Endodermal cell (in vitro differentiated cells): ENCODE measurements at places on chromosomes 1 and 21.

DNA sequence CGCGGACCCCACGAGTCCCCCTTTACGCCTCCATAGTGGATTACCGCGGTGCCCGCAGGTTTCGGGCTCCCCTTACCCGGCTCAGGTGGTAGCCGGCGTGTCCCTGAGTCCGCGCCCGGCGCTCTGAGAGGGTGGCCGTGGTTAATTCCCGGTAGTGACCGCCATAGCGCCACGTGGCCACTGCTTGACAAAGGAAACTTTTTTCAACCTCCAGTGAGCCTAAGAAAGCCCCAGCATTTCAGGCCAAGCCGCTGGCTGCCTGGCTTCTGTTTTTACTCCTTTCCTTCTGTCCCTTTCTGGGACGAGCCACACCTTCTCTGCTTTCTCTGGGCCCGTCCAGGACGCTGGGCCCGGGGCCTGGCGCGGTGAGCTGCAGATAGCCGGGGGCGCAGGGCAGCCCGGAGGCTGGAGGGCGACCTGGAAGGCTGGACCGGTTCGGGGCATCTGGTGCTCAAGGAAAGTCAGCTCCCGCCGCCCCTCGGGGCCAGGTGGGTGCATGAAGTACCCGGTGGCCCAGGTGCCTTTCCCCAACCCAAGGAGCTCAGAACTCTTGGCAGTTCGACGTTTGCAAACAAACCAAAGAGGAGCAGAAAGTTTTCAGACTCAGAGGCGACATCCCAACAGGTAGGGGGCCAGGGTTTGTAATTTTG is 540 bp upstream of the C1orf198 start:
- no peak for DNase-seq

- DNase-seq, result no peak
Measured at GRCh38 chr1:114310695-114311271, 157.1 kb upstream of the SYT6 start.

GRCh38 chr1:177748080-177748801 is 221.6 kb downstream of the SEC16B start:
- DNase-seq, result no peak

DNA sequence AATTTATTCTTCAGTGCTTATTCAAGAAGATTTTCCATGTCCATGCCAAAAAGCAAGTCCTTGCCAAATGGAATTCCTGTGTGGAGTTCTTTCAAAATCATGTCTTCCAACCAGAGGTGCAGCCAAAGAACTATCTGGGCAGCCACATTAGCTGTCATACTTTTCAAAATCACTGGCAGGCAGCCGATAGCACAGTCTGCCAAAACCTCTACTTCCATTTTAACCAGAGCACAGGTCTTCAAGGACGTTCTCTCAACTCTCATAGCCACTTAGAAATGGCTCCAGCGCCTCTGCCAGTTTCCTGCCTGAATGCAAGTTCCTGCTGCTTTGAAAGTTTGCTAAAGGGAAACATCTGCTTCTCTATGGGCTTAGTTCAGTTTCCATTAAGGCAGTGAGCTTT is 975.7 kb upstream of the ADGRL4 start:
- DNase-seq, result no peak

DNA sequence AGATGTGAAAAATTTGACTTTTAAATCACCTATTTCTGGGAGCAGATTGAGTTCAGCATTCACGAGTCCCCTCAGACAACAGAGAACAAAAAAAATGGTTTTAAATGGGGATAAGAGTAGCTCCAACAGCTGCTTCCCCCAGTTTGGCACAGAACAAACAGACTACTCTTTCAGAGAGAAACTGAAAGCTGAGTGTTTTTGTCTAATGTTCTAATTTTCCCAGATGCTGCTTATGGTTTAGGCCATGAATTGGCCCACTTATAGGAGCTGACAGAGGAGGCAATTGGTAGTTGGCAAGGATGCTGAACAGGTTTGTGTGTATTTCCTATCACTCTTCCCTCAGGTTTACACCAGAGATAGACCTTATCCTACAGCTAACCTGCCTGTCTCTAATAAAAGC is 1637.4 kb upstream of the PRMT6 start:
- no peak for DNase-seq

GRCh38 chr21:15809065-15809464 is 79.3 kb downstream of the USP25 start:
- no peak for DNase-seq

DNA sequence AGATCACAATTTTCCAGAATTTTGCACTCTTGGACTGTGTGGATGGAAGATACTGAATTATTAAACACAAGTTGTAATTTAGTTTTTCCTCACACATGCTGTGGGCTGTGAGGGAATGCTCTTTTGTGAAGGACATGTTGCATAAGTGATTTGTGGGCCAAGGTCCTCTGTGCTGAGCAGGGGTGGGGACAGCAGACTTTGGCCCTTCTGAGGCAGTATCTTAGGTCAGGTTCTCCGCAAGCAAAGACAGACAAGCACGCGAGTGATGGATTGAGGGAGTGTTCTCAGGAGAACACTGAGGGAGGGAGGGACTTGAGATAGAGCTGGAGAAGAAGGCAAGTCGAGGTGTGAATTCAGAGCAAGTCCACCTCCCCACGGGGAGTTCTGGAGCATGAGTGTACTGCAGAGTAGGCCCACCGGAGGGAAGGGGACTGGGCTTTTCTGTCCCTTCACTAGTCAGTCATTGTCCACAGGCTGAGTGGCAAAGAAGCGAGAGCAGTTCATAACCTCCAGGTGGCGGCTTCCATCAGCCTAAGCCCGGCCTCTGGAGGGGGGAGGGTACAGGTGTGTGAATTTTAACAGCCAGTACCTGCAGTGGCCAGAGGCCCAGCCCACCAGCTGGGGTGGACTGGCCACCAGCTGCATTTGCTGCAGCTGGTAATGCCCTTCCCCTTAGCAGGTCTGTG is 19.1 kb upstream of the CD101 start:
- DNase-seq, result peak; percentile 83

DNA sequence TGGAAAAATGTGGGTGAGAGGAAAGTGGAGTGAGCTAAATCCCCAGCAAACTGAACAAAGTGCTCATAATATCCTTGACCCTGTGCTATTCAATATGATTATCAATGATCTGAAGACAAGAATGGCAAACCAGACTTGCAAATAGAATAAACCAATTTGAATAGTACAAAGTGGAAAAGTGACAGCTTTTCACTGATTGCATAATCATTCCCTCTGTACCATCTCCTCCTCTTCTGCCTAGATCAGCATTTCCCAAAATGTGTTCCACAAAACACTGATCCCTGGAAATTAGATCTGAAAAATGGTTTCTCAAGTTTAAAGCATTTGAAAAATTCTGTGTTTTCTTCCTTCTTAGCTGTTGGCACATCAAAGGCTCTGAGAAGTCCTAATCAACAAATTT is 8.1 kb downstream of the MTF1 start:
- no peak for DNase-seq

DNA sequence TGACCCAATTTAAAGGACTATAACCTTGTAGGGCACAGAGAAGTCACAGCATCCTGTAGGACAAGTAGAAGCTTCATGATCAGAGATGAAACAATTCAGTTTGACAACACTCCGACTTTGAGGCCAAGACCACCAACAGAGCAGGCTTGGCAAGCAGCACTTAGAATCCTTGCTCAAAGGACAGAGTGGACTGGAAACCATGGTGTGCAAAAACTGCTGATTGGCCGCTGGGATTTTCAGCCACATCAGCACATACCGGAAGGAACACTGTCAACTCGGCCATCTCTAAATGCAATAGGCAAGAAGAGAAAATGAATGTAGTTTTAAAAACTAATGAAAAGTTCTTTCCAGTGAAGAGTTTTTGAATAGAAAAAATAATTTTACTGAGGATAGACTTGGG is 92.0 kb upstream of the PRMT6 start:
- no peak for DNase-seq

DNA sequence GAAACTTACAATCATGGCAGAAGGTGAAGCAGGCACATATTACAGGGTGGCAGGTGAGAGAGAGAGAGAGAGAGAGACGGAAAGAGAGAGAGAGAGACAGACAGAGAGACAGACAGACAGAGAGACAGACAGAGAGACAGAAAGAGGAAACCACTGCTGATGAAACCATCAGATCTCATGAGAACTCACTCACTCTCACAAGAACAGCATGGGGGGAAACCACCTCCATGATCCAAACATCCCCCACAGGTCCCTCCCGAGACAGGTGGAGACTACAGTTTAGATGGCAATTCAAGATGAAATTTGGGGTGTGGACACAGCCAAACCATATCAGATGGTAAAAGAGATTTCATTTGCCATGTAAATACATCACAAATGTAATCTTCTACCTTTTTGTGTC is 708.1 kb downstream of the MRPL39 start:
- DNase-seq, result no peak

DNA sequence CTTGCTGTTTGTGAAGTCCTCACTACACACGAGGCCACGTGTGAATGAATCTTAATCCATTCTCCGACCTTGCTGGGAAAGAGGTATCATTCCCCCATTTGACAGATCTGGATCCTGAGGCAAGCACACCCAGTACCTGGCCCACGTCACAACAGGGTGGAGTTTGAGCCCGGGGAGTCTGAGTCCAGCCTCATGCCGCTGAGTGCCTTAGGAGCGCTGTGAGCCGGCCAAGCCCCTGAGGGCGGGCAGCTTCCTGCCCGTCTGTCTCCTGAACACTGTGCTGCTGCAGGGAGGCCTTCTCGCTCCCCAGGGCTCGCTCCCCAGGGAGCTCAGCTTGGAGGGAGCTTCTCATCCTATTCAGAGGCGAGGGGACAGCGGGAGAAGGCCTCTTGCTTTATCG is 29.7 kb downstream of the SLC45A1 start:
- DNase-seq, result no peak

GRCh38 chr1:7070389-7071029 is 285.3 kb downstream of the CAMTA1 start:
- peak; percentile 91 for DNase-seq

DNA sequence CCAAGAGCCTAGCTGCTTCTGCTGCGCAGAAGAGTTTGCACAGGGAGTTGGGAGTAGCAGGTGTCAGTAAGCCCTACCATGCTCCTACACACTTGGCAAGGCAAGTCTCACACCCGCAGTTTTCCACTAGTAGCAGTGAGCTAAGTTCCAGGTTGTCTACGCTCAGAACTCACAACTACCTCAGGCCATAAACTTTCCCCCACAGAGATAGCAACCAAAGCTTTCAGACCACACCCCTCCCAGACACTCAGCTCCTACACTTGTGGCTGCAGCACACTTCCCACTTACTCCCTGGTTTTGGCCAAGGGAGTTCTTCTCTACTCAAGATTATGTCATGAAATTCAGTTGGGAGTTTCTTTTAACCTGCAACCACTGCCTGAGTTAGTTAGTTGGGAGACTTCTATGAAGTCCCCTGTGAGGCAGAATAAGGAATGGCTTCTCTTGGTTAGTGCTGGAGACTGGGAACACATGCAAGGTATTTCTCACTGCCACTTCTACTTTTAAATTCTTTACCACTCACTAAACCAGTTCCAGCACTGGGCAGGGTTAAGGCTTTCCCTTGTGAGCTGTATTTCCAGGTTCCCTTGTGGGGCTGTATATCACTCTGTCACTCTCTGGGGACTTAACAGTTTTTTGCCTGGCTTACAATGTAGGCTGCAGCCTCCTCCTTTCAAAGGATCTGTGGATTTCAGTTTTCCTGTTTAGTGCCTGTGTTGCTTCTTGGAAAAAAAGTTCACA is 18.3 kb upstream of the MAB21L3 start:
- no peak for DNase-seq

- DNase-seq, result no peak
Measured at GRCh38 chr21:36643374-36644250, 55.3 kb upstream of the SIM2 start.

GRCh38 chr1:224358237-224358636 is 1.6 kb downstream of the CNIH4 start:
- no peak for DNase-seq

GRCh38 chr1:108947871-108948525 is 15.3 kb downstream of the CLCC1 start:
- DNase-seq, result no peak

- DNase-seq, result no peak
Measured at GRCh38 chr21:38766987-38767722, 38.6 kb upstream of the ETS2 start.
